ENCODE measurements at places on chromosomes 4 and X.

GRCh38 chr4:71217688-71218087 lies 121.1 kb upstream of the SLC4A4 start:
- no peak for DNase-seq

- no peak for DNase-seq
Measured at GRCh38 chrX:68917799-68918198, 89.0 kb downstream of the EFNB1 start.

DNA sequence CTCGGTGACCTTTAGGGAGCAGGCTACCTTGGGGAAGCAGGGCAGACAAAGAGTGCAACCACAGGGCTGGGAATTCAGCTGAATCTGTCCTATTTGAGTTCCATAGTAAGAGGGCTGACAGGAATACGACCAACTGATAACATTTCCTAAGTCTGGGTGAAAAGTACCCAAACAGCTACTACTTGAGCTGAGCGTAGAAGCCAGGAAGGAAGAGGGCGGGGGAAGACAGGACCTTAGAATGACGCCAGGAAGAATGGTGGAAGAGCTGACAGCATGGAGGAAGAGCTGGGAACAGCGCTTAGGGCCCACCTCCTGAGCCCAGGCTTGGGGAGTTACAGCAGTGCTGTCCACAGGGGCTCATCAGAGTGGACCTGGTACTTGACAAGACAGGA lies 14.4 kb downstream of the MECP2 start:
- DNase-seq, result no peak

DNA sequence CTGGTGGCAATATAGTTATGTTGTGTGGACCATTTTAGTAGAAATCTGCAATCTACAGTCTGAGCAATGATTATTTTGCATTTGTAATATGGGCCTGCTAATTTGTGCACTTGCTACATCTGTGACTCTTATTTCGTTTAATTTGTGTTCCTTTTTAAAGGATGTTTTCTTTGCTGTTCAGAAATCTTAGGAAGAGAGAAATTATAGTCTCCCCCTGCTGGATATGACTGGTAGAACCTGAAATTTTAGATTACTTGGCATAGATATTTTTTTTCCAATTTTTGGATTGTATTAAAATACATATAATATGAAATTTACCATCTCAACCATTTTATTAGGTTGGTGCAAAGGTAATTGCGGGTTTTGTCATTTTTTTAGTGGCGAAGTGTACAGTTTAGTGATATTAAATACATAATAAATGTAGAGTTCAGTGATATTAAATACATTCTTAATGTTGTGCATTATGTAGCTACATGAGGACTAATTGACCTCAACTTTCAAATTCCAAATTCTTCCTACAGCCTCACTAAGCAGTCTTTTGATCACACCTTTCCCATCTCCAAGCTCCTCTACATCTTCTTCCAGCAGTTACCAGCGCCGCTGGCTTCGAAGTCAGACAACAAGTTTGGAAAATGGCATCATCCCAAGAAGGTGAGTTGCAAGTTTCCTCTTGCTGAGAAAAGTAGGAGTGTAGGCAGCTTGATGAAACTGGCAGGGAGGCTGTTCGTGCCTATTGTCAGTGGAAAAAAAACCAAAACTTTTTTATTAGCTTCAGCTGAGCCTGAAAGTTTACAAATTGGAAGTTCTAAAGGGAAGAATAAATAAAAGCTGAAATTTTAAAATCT lies 82.2 kb downstream of the FNIP2 start:
- DNase-seq, result peak; percentile 17

DNA sequence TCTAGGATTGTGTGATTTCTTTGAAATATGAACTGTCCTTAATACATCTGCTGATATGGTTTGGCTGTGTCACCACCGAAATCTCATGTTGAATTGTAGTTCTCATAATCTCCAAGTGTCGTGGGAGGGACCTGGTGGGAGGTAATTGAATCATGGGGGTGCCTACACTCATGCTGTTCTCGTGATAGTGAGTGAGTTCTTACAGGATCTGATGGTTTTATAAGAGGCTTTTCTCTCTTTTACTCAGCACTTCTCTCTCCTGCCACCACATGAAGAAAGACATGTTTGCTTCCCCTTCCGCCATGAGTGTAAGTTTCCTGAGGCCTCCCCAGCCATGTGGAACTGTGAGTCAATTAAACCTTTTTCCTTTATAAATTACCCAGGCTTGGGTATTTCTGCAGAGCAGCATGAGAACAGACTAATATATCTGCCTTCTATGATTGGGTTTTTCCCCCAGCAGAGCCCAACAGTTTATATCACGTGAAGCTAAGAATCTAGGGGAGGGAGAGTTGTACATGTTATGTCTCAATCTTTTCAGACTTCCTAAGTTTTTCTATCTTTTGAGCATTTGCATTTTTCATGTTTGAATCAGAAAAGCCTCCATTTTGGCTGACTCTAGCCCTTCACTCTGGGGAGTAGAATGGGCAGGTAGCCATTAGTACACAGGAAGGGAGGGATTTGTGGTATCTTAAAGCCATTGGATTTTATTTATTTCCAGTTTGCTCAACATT lies 58.9 kb downstream of the PLAC1 start:
- DNase-seq, result no peak

GRCh38 chr4:111215755-111216154 lies 592.9 kb upstream of the PITX2 start:
- no peak for DNase-seq

DNA sequence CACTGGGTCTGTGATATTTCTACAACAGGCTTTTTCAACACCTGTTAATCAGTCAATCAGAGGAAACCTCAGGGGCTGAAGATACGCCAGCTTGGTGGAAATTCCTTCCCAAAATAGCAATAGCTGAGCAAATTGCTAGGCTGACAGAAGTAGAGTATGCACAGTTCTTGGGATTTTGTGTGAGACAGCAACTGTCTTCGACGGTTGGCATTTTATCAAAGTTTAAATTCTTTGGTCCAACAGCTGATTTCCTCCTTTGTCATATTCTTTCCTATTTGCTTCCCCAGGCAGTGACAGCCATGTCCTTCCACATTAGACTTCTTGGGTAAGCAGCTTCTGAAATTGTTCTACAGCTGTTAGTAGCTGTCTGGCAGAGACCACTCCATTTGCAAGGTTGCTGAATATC lies 8.0 kb upstream of the PALLD start:
- DNase-seq, result no peak

DNA sequence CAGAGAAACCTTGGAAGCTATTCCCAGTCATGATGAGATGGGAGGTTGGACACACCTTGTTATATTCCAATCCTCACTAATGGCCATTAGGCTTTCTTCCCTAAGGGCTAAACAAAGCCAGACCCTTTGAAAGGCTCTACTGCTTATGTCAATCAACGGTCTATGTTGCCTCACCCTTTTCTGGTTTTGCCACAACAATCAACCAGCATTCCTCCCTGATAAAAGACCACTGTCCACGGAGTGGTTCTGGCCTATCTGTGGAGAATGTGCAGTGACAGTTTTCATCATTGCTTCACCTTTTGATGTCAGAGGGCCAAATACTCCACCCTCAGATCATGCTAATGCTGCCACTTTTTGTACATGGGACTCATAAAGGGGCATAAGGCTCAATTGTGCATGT lies 913.4 kb downstream of the RPA4 start:
- no peak for DNase-seq

GRCh38 chrX:53075011-53075410 lies 7.2 kb upstream of the TSPYL2 start:
- no peak for DNase-seq

DNA sequence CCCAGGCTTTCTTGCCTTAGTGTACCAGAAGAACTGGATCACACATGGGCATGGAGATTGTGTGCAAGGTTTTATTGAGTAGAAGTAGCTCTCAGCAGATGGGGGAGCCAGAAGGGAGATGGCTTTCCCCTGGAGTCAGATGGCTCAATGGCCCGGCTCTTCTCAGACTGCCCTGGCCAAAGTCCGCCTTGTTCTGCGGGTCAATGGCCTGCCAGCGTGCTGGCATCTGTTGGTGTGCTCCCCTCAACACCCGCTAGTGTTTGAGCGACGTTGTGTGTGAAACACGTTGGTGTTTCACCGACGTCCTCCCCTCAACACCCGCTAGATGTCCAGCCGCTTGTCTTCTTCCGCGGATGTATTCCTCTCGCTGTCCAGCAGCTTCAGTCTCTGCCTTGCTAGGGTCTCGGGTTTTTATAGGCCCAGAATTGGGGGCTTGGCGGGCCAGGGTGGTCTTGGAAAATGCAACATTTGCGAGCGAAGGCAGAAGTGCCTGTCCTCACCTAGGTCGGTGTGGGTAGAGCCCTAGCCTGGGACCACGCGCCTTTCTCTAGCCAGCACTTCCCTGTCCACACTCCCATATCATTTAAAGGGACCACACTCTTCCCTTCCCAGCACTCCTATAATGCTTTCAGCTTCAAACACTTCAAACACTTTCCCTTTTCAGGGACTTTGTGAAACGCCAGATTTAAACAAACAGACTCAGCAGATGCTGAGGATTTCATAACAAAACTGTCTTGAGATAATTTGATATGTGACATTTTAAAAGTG lies 21.1 kb upstream of the PRKG2 start:
- DNase-seq, result no peak

- DNase-seq, result no peak
Measured at GRCh38 chrX:46463682-46464081, 81.5 kb downstream of the ZNF674 start.

- no peak for DNase-seq
Measured at GRCh38 chr4:154720618-154721267, 23.1 kb upstream of the LRAT start.

DNA sequence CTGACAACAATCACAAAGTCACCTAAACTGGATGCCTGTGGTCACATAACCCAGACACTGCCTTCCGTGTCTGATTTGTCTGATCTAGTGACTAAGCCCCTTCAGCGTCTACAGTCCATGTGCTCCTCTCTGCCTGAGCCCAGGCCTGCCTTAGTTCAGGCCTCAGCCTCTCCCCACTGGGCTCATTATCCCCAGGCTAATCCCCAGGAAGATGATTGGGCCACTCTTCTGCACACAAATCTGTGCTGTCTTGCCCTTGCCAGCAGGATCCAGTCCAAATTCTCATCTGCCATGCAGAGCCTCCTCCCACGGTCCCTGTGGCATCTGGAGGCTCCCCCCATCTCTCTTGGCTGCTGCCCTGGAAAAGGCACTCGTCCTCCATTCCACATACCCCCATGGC lies 96.5 kb downstream of the SLC2A9 start:
- no peak for DNase-seq

DNA sequence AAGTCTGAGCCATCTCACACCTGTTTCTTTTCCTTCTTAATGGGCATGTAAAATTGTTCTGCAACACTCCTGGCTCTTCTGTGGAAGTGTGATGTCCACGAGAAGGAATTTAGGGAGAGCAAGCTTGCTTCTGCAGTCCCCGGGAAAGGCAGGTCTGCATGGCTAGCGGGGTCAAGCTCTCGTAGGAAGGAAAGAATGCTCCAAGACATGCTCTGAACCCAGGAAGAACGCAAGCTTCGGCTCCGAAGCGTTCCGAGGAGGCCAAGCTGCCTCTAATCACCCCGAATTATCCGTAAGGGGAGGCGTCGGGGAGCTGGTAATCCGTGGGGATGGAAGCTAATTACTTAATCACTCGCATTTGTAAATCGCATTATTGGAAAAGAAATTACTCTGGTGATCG lies 177.7 kb downstream of the CRLF2 start:
- no peak for DNase-seq

GRCh38 chr4:164379694-164380093 lies 374.2 kb upstream of the SMIM31 start:
- no peak for DNase-seq

DNA sequence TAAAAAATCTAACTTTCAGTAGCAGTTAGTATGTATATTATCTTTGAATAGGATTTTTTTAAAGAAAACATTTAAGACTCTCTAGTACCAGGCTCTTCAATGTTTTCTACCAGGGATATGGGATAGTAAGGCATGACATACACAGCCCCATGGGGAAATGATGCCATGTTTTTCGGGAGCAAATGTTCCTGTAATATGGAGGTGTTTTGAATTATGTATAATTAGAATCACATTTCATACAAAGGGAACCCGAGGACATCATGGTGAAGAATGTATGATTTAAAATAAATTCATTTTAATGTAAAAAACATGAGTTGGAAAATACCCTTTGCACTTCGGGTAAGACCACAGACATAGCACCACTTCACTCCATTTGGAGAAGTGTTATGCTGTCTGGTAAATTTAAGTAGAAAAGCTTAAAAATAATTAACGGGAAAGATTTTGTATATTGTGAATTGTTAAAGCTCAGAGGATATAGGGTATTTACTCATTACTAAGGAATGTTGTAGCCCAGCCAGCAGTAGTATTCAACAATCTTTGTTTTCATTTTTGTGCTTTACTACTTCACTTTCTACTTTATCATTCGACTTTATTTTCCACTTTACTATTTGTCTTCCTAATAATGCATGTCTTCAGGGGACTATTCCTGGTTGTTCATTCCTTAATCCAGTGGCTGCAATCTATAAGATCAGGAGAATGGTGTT lies 2050.7 kb downstream of the ARAP2 start:
- DNase-seq, result no peak

DNA sequence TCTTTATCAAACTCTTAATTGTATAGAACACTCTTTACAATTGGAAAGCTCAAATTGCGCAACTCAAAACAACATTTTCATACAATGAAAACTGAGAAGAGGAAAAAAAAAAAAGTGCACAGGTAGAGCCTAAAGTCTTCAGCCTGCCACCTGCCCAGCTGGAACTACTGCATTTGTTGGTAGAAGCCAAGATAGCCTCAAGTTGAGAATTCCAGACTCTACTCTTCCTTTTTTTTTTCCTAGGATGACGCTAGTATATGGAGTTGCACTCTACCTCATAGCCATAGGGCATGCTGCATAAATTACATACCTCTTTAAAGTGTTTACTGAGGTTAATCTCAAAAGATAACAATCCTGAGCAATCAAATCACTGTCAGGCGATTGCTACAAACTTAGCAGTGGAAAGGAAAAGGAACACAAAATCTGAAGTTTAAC lies 13.6 kb downstream of the ABCG2 start:
- DNase-seq, result no peak

DNA sequence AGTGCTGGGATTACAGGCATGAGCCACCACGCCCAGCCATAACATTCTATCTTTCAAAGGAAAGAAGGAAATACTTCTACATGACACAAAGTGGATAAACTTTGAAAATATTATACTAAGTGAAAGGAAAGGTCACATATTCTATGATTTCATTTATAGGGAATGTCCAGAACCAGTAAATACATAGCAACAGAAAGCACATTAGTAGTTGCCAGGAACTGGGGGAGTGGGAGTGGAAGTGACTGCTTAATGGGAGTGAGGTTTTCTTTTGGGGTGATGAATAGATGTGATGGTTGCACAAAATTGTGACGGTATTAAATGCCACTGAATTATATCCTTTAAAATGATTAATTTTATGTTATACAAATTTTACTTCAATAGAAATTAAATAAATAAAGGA lies 95.7 kb upstream of the IL15 start:
- DNase-seq, result no peak

- DNase-seq, result no peak
Measured at GRCh38 chr4:11546391-11547175, 117.9 kb upstream of the HS3ST1 start.

- DNase-seq, result no peak
Measured at GRCh38 chr4:58734030-58734674, 1624.0 kb upstream of the IGFBP7 start.

DNA sequence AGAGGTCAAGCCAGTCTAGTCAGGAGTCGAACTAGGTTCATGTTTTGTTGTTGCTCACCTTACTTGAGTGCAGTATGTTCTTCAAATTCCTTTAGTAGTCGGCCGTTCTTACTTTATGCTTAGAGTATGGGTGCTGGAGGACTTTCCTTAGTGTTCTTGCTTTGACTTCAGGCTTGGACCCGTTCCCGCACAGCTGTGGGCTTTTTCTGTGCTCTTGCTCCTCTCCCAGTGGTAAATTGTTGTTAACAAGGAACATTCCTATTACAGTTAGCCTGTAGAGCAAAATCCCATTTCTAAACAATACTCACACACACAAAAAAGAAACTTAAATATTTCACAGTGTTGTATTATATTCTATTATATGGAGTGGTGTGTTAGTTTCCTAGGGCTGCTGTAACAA lies 113.5 kb downstream of the RAP1GDS1 start:
- no peak for DNase-seq

All from SW 1271 (cell line).